ENCODE measurements at places on chromosomes 11 and 22.

DNA sequence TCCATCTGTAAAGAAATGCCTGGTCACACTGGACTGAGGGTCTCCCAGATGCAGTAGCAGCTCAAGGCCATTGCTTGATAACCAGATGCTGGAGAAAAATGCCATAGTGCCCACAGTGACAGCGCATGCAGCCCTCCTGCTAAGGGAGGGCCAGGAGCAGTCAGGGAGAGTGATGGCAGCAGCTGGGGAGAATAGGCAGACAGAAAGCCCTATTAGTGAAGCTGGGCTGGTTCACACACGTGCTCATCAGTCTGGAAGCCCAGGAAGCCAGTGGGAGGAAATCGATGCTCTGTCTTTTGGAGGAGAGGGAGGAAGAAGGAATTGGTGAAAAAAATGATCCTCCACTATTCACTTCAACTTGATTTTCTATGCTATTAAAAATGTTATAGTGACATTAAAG is 82.9 kb downstream of the OSBP2 start:
- peak; percentile 47 for DNase-seq

DNA sequence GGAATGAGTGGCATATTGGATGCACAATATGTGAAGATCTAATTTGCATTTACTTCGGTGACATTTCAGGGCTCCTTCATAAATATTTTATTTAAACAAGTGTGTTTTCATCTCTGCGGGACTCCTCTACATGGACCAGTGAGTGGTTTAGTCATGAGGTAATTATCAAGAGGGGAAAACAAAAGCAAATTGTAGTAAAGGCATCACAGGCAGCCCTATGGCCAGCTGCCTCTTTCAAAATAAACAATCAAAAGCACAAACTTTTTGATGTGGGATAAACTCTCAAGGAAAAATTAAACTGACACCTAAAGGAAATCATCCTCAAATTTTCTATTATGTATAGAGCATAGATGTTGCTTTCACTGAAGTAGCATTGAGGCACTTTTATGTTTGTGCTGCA is 6.0 kb downstream of the SYT9 start:
- no peak for DNase-seq

GRCh38 chr11:69718147-69718546 is 14.3 kb upstream of the FGF19 start:
- no peak for DNase-seq

GRCh38 chr11:22554221-22554620 is 71.4 kb downstream of the FANCF start:
- DNase-seq, result no peak

GRCh38 chr11:99098258-99098657 is 77.5 kb downstream of the CNTN5 start:
- no peak for DNase-seq

- DNase-seq, result no peak
Observed at GRCh38 chr11:69409812-69410645, 71.4 kb upstream of the LINC01488 start.

GRCh38 chr11:44310206-44310462 is 195 bp upstream of the ALX4 start:
- DNase-seq, result no peak

DNA sequence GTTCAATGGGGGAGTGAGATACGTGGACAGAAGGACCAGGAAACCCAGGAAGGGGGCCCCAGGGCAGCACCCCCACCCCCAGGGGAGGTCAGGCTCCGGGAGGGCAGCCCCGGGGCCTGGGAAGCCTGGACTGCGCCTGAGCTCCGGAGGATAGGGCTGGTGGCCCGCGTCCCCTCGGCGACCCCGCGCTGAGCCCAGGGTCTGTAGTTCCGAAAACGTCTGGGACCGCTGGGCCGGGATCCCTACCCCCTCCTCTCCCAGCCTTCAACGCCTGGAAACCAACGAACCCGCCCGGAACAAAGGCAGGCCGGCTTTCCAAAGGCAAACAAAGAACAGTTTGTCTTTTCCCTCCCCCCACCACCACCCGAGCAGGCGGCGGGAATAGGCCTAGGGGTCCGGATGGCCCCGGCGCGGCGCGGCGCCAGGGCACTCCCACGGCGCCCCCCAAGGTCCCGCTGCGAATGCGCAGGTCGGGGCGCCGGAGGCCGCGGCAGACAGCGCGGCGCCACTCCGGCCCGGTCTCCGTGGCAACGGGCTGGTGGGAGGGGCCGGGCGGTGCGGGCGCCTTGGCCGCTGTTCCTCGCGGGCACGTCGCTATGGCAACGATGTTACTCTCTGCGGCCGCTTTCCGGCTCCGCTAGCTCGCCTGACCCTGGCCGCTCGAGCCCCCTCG is 58.5 kb downstream of the IGLL1 start:
- DNase-seq, result peak; percentile 89

DNA sequence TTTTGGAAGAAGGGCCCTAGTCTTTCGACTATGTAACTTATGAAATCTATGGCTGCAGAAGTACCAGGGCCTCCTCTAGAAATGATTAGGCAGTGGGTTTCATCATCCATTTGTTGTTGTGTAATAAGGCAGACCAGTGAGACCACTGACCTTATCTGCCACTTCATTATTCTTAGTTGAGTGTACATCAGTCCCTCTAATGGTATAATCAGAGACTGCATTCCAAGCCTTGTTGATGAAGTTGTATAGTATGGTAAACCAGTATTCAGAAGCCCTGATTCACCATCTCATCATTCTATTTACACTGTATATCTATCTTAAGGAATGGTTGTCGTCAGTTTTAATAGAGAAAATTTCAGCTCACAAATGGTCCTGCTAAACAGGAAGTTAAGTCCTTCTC is 32.2 kb upstream of the GRIA4 start:
- DNase-seq, result no peak

DNA sequence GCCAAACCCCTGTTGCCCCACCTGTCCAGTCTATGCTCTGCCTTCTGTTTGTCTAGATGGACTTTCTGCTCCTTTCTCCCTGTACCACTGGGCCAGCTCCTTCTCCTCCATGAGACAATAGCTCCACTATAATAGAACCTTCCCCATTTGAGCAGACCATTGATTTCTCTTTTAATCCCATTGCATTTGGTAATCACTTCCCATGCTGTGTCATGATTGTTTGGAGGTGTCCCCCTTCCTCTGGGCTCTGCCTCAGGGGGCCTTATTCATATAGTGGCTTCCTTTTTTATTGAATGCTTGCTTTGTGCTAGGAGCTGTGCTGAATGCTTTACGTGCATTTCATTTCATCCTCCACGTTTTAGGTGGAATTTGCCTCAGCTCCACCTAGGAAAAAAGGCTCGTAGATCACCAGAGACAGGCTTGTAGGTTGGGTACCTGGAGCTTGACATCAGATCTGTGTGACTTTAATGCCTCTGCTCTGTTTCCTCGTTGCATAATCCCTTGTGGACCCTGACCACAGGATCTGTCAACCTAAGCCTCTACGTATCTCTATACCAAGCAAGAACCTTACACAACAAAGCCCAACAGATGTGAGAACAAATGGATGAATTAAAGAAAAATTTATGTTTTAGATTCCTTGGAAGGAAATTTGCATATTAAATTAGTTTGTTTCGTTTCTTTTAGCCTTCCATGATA is 106.2 kb upstream of the RASSF10 start:
- no peak for DNase-seq

- DNase-seq, result no peak
Observed at GRCh38 chr22:20000246-20001081, 16.2 kb downstream of the ARVCF start.

GRCh38 chr22:40276996-40277823 is 69.1 kb upstream of the ADSL start:
- DNase-seq, result peak; percentile 70

DNA sequence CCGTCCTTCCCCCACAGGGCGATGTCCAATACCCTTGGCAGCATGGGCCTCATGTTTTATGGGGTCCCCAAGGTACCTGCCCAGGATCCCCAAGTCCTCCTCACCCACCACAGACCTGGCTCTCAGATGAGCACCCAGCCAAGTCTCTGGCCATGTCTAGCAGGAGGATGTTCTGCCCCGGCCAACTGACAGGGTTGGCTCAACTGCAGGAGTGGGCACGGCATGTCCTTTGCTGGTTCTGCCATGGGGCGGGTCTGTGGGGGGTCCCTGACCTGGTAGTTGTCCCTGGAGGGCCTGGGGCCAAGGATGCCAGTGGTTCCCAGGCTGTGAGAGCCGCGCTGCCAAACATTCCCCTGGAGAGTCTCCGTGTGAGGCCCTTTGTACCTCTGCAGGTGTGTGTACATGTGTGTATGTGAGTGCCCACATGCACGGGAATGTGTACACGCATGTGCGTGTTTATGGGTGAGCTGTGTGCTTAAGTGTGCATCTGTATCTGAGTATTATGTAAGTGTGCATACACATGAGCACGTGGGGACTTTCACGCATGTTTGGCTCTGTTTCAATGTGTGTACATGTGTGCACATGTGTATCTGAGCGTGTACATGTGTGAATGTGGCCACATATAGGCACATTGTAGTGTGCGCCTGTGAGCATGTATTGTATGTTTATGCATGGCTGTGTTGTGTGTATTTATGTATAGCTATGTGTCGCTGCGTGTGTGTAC is 85.5 kb downstream of the KCNQ1 start:
- DNase-seq, result no peak

DNA sequence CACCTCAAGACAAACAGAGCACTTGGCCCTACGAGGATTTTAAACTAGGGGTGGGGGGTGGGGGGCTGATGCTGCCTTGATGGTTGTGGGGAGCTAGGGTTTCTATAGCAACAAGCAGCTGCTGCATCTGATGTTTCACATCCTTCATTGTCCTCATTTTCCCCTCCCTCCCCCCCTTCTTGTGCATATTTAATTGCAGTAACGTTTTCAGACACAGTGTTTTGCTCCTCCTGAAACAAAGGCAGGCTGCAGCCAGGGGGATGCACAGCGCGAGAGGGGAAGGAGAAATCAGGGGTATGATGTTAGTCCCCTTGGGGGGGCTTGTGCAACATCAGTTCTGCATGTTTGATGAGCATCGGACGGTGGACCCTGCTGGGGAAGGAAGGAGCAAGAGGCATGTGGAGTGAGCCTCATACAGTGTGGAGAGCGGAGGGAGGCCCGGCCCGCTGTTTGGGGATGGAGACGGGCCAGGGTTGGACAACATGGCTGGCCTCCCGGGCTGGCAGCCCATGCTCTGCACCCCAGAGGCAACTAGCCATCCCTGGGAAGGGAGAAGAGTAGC is 208.3 kb downstream of the CEP164 start:
- DNase-seq, result no peak

- DNase-seq, result no peak
Observed at GRCh38 chr11:71384561-71384960, 63.6 kb downstream of the DHCR7 start.

- peak; percentile 49 for DNase-seq
Observed at GRCh38 chr22:29004647-29005371, 56.8 kb downstream of the C22orf31 start.

DNA sequence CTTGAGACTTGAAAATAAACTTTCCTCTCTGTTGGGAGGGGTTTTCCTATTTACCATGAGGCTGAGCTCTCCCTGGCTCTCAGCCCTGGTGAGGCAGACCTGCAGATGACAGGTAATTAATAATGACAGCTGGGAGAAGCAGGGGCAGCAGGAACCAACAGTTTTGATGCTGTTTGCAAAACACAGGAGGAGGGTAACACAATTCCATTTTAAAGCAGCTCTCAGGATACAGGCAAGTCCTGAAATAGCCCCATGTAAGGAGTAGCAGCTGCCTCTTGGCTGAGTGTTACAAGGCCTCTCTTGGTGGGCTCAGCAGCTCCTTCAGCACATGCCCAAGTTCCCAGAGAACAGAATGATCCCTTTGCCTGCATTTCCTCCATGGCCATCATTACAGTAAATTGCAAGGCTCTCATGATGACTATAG is 13.3 kb downstream of the PARVA start:
- peak; percentile 26 for DNase-seq

- DNase-seq, result no peak
Observed at GRCh38 chr11:86644291-86644690, 28.1 kb downstream of the ME3 start.

GRCh38 chr11:57485217-57485990 is 25.1 kb downstream of the RTN4RL2 start:
- no peak for DNase-seq

- no peak for DNase-seq
Observed at GRCh38 chr22:25508161-25508560, 56.3 kb upstream of the GRK3 start.

DNA sequence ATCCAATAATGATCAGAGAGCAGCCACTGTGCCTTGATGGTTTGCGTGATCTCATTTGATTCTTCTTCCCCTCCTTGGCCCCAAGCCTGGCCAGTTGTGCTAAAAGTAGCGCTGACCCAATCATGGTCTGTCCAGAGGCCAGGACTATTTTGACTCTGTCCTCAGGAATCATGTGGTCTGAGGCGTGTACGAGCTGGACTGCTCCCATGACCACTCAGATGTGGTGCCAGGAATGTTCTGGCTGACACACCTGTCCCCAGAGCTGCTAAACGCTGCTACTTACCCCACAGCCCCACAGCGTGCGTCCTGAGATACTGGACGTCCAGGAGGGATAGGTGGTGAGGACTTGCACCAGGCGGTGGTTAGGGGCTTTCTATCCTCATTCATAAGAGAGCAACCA is 70.5 kb downstream of the FEZ1 start:
- DNase-seq, result peak; percentile 75

GRCh38 chr11:17489751-17490150 is 13.1 kb upstream of the ABCC8 start:
- peak; percentile 81 for DNase-seq

GRCh38 chr22:39729141-39729934 is 158.8 kb downstream of the CACNA1I start:
- DNase-seq, result no peak

DNA sequence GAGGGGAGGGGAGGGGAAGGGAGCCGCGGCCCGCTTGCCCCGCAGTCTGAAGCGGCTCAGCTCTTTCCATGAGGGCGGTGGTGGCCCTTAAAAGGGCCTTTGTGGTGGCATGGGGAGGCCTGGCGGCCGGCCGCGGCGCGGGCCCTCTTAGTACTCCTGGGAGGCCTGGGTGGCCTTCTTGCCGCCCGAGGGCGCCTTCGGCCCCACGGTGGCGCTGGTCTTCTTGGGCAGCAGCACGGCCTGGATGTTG is 6.9 kb downstream of the DPAGT1 start:
- peak; percentile 79 for DNase-seq

DNA sequence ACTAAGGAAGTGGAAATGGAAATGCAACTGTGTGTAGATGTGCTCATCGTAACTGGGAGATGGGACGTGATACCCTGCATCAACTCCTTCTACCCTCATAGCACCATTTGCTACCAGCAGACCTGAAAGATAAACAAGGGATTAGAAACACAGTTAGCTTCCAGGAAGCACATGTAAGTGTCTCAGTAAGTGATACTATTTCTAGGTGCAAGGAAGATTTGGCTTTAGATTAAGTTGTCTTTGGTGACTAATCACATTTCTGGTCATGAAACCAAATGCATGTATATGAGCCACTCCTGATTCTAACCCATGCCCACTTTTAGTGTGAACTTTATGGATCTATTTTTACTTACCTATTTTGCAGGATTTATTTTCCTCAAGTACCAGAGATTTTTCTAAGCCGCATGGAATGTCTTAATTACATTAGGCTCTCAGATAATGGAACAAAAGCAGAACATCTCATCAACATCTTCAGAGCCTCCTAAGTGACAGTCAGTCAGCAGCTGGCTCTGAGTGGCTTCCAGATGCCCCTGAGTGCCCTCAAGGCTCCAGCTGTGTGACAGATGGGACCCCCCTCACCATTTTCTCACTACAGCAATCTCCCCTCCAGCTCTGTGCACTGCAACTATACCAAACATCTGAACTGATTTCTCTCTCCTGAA is 21.2 kb downstream of the SLC5A12 start:
- no peak for DNase-seq

- DNase-seq, result no peak
Observed at GRCh38 chr11:32068134-32068870, 22.6 kb upstream of the RCN1 start.

All from muscle of back (tissue), 13 donors.